ENCODE measurements at places on chromosomes 2 and 18. TPM values are rescaled to one million over a fixed set of nuclear protein-coding genes. Genes with fewer than 3 reads are reported as not detected.

The SCN1A gene
- total RNA-seq = under 0.01 TPM

The C2orf42 gene
- 13.9 TPM for total RNA-seq

The FLACC1 gene
- 4.4 TPM for total RNA-seq

DNA sequence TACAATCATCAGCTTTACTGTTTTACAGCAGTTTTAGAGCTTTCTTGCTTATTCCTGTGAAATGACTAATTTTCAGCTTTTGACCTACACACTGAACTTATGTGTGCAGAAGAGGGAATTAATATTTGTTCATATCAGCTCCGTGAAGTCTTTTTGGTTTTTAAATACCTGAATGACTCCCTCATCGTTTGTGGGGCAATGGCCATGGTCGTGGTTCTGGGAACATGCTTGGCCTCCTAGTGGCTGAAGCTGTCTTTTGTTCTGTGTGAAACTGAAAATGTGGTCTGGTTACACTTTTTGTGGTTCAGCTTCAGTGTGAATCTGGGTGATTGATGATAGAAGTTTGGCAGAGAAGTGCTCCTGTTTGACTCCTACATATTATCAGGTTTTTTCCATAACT lies 408.1 kb downstream of the THSD7B start:
- H3K4me1 ChIP-seq = no peaks in the 10 kb centered on the region
- H3K27ac ChIP-seq = no peak overlapping the region
- DNase-seq = no peak
- H3K27me3 ChIP-seq = no peaks in the 10 kb centered on the region
- H3K4me3 ChIP-seq = no peak overlapping the region
- H3K36me3 ChIP-seq = no peaks in the 10 kb centered on the region

DNA sequence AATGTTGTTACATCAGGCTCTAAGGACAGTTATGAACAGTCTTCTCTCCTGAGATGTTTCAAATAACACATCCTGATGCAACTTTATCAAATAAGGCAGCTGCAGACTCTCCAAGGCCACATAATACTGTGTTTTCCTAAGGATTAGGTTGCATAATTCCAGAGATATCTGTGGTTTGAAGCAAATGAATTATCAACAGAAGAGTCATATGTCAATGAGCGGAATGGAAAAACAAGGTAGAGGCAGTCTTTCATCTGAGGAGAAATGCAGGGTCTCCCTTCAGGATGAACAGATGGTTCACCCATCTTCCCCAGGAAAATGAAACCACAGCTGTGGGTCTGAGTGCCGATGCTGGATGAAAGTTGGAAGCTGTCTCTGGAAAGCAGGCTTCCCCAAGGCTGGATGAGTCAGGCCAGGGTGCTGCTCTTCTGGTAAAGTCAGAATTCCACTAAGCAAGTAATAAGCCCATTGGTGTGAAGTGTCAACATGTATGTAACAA lies 22.2 kb downstream of the LYG1 start:
- H3K4me3 ChIP-seq = no peak overlapping the region
- H3K4me1 ChIP-seq = no peaks in the 10 kb centered on the region
- peak overlapping the region; percentile 1 for H3K27ac ChIP-seq
- H3K36me3 ChIP-seq = no peaks in the 10 kb centered on the region
- DNase-seq = peak; percentile 42
